ENCODE measurements at places on chromosomes 12 and 14.
A peak's percentile ranks its signal among the peaks of the same experiment; 100 is the strongest.

- DNase-seq: no peak
Measured at GRCh38 chr14:54173802-54174201, 217.2 kb upstream of the BMP4 start.

DNA sequence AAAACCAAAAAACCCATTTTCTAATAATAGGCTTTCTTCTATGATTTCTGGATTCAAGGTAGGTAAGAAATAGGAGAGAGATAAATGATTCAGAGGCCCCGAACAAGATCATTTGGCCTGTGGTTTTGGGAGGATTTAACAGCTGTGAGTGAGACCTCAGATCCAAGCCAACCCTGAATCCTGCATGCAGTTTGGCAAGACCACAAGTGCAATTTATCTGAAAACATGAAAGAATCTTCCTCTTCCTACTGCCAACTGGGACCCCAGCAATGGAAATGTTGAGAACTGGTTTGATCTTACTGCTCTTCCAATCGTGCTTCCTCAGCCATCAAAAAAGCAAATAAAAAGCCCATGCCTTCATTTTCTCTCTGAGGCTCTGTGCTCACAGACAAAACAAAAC is 519.7 kb upstream of the TBX3 start:
- DNase-seq: no peak

DNA sequence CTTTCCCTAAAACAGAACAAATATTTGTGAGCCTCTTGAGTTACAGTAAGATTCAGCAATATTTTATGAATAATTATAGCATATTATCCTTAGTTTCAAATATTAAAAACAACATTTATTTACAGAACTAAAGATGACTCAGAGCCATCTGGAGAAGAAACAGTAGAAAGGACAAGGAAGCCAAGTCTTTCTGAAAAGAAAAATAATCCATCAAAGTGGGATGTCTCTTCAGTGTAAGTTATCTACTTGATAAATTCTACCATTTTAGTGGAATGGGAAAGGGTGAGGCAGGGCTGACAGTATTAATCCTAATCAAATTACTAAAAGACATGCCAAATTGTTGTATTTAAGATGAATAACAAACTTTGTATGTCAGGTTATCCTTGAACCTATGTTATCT is 88.1 kb downstream of the DNAI7 start:
- DNase-seq: no peak

- peak; percentile 81 for DNase-seq
Measured at GRCh38 chr12:120534203-120534702, at the start of gene RNF10. TSS of gene RNF10 (plus strand) at chr12:120534356. CDS start at chr12:120534812, 456 bp downstream.

DNA sequence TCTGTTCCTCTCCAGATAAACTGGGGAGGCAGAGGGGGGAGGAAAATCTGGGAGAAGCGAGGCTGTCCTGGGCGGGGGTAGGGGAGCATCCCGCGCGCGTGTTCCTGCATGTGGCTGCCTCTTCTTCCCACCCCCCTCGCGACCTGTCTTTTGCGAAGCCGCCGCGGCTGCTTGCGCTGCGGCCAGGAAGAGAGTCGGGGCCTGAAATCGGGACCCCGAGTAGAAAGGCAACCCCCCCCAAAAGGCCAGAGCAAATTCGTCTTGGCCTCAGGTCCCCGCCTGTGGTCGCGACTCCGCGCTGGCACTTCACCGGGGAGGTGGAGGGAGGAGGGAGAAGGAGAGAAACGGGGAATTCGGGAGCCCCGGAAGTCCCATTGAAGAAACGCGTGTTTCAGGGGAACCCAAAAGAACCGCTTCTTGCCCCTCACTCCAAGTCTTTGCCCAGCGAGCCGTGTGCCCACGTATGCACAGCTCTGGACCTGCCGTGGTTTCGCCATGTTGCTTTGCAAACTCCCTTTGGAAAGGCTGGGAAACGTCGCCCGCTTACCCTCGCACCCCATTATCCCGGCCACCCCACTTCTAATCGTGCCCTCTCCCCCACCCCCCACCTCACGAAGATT is 944 bp downstream of the CCND2 start:
- peak; percentile 25 for DNase-seq

GRCh38 chr12:100251917-100252316 is 15.0 kb downstream of the DEPDC4 start:
- no peak for DNase-seq

GRCh38 chr12:79455286-79455685 is 235.5 kb downstream of the PAWR start:
- no peak for DNase-seq

GRCh38 chr14:69553252-69553651 is 21.4 kb downstream of the CCDC177 start:
- DNase-seq: peak; percentile 20

GRCh38 chr12:6222078-6222654 is 22.0 kb downstream of the CD9 start:
- DNase-seq: no peak

GRCh38 chr14:101734246-101734847 is 27.2 kb upstream of the PPP2R5C start:
- no peak for DNase-seq

DNA sequence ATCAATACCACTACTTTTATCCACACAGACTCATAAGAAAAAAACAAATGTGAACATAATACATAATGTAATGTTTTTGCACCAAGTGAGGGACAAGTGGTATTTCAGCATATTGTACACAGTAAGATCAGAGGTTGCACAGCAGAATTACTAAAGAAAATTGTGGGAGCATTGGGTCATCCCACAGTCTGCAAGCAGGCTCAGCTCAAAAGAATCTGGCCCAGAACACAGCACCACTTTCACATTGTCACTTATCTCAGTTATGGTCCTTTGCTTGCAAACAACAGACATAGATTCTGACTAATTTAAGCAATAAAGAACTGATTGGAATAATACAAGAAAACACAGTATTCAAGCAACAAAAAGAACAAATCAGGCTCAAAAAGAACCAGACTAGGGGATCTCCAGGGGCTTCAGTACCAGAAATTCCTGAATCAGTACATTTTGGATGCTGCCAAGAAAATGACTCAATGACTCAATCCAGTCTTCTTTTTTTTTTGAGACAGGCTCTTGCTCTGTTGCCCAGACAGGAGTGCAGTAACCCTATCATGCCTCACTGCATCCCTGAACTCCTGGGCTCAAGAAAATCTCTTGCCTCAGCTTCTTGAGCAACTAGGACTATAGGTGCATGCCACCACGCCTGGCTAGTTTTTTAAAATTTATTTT is 42.9 kb upstream of the EEA1 start:
- DNase-seq: no peak

GRCh38 chr14:20799892-20800544 is 2.6 kb downstream of the RNASE1 start:
- DNase-seq: peak; percentile 87

DNA sequence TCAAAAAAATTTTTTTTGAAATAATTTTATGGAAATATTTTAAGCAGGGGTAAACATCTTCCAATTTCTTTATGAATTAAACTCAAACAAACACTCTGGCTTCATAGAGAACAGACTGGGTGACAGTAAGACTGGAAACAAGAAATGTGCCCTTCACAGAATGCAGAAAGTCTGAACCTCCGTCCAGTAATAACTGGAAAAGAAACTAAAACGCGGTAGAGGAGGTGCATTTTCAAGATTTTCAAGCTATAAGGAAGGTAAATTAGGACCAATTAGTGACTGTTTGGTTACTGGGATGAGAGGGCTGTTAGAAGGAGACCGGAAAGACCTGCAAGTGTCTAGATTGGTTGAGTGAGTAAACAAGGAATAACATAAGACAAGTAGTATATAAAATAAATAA is 245.7 kb downstream of the CEP128 start:
- DNase-seq: no peak

DNA sequence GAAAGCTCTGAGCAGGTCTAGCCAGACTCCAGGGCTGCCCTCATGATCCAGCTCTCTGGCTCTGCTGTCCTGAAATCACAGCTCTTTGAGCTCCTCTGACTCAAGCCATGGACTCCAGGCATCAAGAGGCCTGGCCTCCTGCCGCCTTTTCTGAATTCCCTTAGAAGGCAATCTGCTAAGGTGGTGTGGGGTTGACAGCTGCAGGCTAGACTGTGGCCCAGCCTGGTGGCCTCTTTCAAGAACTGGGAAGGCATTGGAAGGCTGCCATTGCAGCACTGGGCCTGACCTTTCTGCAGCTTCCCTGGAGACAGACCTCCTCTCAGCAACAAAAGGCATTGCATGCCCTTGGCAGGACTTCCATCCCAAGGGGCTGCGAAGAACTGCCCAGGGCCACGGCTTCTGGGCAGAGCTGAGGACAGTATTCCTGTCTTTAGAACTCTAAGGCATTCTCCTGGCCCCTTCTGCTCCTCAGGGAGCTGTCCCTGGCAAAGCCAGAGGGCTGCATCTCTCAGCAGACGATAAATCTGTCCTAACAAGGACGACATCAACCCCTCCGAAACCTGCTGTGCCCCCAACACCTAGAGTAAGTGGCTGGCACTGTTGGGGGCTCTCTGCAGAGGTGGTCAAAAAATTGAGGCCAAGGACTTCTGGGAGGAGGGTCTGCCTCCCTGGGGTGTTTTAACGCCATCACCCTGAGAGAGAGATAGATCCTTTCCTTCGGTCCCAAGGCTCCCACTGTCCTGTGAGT is 115.6 kb downstream of the RBM19 start:
- no peak for DNase-seq
